ENCODE measurements at places on chromosomes 1 and 21.
A peak's percentile ranks its signal among the peaks of the same experiment; 100 is the strongest.

- DNase-seq, result no peak
Measured at GRCh38 chr1:186438567-186438966, 22.3 kb downstream of the PDC start.

DNA sequence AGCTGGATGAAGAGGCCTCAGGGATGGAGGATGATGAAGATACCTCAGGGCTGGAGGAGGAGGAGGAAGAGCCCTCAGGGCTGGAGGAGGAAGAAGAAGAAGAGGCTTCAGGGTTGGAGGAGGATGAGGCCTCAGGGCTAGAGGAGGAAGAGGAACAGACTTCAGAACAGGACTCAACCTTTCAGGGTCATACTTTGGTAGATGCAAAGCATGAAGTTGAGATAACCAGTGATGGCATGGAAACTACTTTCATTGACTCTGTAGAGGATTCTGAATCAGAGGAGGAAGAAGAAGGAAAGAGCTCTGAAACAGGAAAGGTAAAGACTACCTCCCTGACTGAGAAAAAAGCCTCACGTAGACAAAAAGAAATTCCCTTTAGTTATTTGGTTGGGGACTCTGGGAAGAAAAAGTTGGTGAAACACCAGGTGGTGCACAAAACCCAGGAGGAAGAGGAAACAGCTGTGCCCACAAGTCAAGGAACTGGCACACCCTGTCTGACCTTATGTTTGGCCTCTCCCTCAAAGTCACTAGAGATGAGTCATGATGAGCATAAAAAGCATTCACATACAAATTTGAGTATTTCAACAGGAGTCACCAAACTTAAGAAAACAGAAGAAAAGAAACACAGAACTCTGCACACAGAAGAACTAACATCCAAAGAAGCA lies 15.4 kb downstream of the L1TD1 start:
- no peak for DNase-seq

GRCh38 chr1:15737324-15738319 lies 1.6 kb downstream of the SLC25A34 start:
- DNase-seq, result no peak

DNA sequence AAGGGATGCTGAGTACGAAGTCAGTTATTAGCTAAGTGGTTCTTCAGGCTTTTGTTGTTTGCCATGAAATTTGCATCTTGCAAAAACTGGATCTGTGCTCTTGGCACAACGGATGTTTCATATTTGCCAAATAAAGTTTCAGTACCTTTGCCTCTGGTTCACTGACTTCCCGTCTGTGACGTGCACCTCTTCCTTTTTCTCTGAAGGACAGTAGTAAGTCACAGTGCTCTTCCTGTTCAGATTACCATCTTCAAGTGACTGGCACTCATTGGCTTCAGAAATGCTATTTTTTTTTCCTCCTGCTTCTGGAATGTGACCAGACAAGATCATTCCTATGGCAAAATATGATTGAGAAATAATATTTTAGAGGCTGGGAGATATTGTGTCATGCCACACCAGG lies 75.9 kb upstream of the GREM2 start:
- no peak for DNase-seq

GRCh38 chr1:145985502-145986439 lies 10.6 kb downstream of the TXNIP start:
- DNase-seq, result no peak

DNA sequence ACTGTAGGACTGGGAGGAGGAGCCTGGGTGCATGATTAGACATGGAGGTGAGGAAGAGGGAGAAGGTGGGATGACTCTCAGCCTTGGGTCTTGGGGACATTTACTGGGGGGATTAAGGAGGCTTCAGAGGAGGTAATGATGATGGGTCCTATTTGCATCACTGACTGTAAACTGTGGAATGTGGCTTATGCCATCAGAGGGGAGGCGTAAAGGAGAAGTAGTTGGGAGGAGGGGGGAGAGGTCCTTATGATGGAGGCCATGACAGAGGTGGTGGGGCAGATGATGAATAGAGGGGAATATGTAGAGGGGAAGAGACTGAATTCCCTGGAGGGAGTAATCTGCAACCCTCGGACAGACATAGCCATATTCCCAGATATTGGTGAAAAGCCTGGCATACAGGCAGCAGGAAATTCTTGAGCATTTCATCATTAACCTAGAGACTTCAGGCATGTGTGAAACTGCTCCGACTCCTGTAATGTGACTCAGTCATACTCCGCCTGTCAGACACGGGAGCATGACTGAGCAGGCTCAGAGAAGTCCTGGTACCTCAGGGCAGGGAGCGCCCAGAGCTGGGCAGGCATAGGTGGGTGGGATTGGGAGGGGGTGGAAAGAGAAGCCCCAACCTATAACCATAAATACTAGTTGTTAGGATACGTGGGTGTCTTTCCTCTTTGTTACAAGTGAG lies 8.0 kb upstream of the LCE5A start:
- DNase-seq, result no peak

GRCh38 chr1:30447701-30448100 lies 275.7 kb downstream of the MATN1 start:
- no peak for DNase-seq

DNA sequence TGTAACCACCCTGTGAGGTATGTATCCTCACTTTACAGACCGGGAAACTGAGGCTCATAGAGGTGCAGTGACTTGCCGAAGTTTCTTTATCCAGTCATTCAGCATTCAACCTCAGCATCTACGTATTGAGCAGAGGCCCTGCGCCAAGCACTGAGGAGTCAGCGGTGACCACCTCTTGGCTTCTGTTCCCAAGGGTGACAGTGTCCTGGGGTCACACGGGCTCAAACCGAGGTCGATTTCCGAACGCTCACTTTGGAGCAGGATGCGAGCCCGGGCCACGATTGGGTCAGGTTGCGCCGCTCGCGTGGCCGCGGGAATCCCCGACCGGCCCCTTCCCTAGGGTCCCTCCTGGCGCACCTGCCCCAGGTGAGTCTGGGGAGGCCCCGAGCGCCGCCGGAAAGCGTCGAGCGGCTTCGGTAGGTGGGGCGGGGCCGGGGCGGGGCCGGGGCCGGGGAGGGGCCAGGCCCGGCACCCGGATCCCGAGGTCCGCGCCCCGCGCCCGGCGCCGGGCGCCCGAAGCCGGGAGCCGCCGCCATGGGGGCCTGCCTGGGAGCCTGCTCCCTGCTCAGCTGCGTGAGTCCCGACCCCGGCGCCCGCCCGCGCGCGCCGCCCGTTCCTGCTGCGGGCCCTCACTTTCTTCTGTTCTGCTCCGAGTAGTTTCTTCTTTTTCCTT lies at the start of gene SERINC2:
Gene SERINC2 (plus strand): TSS at position 482 of the 673 bp plus-strand sequence. CDS start 53 bp downstream, at position 535.
- DNase-seq, result peak; percentile 29

- DNase-seq, result no peak
Measured at GRCh38 chr1:219324629-219325367, 151.1 kb downstream of the LYPLAL1 start.

GRCh38 chr1:2158272-2158671 lies 36.3 kb downstream of the FAAP20 start:
- DNase-seq, result no peak
